ENCODE measurements at places on chromosomes 6 and 20. TPM values are rescaled to one million over a fixed set of nuclear protein-coding genes. Genes with fewer than 3 reads are reported as not detected.

DNA sequence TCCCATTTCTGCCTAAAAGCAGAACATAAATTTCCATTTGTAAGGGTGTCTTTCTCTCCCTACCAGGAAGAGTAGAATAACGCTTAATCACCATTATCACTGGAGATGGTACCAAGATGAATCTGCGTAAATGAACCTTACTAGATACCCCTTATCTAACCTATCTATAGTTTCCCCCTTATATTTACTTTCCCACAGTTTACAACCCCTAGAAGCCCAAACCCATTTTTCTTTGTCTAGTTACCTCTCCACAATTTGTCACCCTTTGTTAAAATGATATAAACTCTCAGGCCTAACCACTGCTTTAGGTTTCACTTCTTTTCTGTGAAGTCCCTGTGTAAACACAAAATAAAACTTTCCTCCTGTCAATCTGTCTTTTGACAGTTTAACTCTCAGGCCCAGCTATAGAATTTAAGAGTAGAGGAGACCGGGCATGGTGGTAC is 45.5 kb downstream of the PCNA start:
- no peak for DNase-seq

GRCh38 chr20:40410028-40410427 is 279.0 kb downstream of the MAFB start:
- no peak for DNase-seq

- no peak for DNase-seq
Observed at GRCh38 chr6:32610682-32611296, 21.1 kb upstream of the HLA-DRB1 start.

DNA sequence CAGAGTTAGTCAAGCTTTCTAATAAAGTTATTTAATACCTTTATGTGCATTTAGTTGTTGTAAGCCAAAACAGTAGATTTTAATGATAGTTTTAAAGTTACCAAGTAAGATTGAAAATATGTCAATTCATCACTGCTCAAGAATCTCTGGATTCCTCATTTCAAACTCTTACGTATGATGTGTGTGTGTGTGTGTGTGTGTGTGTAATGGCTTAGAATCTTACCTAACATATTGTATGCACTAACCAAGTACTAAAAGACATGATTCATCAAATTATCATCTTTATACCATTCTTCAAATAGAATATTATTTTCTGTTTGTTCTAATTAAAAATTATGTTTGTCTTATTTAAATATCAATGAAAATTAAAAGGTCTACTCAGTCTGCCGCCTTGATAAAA is 41.5 kb upstream of the ZNF337 start:
- no peak for DNase-seq

GRCh38 chr6:94658929-94659328 is 918.4 kb upstream of the MANEA start:
- DNase-seq = no peak

The ZC3H12D gene
- 0.20 TPM for total RNA-seq

All from Calu3 (cell line).